ENCODE measurements at places on chromosomes 5 and 9. TPM values are rescaled to one million over a fixed set of nuclear protein-coding genes. Genes with fewer than 3 reads are reported as not detected.

Gene SLC1A3
- 4.9 TPM for total RNA-seq

Gene NDUFAF2
- 17.6 TPM for total RNA-seq

DNA sequence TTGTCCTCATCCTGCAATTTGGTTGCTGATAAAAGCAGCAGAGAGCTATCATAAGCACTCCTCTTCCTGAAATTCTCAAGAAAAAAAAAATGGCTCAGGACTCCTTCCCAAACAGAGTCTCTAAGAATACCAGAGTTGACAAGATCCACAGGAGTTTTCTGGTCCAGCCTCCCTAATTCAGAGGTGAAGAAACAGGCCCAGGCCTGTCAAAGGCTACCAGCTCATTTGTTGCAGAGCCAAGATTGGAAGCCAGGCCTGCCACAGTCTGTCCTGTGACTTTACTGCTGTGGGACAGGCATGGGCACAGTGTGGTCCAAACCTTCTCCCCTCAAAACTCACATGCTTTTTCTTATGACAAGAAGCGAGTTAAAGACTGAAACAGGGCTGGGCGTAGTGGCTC lies 41.5 kb downstream of the NIPSNAP3B start:
- DNase-seq: no peak
- no peaks in the 10 kb centered on the region for H3K4me1 ChIP-seq
- peaks cover 44% of the 10 kb centered on the region for H3K36me3 ChIP-seq
- H3K27ac ChIP-seq: no peak overlapping the region
- no peaks in the 10 kb centered on the region for H3K27me3 ChIP-seq

- H3K27me3 ChIP-seq: peaks cover 65% of the 10 kb centered on the region
- H3K4me1 ChIP-seq: peaks cover 5% of the 10 kb centered on the region
- H3K4me3 ChIP-seq: no peak overlapping the region
- H3K36me3 ChIP-seq: no peaks in the 10 kb centered on the region
These were observed 1.4 kb upstream of the GDNF start for GRCh38 chr5:37841203-37841602.
